Lung microvascular endothelial cell (primary cell): ENCODE measurements at places on chromosomes 6 and 20.

GRCh38 chr6:64085126-64085525 lies 449.5 kb downstream of the PHF3 start:
- no peak for DNase-seq

DNA sequence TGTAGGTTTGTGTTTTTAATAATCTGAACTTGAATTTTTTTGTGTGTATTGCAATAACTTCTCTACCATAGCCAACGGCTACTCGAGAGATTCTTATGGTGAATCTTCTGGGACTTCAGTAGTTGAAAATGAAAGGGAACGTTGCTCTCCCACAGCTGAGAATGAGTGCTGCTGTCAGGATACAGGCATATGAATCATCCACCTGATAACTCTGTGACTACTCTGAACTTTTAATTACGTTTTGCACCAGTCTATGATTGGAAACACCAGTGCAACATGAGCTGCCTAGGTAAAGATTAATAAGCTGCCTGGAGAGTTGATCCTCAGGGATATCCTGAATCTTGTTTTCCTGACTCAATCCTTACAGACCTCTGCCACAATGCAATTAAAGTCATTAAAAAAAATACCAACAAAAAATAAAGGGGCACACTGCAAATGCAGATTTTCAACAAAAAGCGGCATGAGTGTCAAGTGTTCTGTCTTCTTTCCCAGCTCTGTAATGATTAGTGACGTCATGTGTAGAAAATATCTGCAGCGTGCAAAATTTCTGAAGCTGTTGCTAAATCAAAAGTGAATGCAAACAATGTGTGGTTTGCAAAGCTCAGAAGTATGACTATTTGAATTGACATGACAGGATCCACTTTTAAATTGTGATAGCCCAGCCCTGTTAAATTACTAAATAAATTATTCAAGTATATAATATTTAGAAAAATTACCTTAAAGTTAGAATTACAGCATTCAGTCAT lies 432.2 kb downstream of the HTR1B start:
- DNase-seq = peak; percentile 23

DNA sequence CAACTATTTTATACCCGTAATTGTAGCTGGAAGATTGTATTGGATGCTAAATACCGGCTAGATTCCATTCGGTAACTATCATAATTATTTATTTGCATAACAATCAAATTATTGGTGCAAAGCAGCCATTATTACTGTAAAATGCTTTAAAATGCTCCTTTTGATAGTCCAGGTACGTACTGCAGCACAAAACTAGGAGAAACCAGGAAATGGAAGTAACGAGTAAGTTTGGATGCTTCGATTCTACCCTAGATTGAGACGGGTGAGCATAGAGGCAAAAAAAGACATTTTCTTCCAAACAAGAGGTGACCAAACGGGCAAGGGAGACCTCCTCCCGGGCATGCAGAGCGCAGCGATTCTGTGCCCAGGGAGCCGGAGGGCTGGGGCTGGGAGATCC lies 469 bp upstream of the XRN2 start:
- DNase-seq = no peak

GRCh38 chr6:23414051-23414445 lies 712.0 kb upstream of the NRSN1 start:
- peak; percentile 97 for DNase-seq

GRCh38 chr20:63681609-63682142 lies 14.8 kb upstream of the TNFRSF6B start:
- DNase-seq = no peak

DNA sequence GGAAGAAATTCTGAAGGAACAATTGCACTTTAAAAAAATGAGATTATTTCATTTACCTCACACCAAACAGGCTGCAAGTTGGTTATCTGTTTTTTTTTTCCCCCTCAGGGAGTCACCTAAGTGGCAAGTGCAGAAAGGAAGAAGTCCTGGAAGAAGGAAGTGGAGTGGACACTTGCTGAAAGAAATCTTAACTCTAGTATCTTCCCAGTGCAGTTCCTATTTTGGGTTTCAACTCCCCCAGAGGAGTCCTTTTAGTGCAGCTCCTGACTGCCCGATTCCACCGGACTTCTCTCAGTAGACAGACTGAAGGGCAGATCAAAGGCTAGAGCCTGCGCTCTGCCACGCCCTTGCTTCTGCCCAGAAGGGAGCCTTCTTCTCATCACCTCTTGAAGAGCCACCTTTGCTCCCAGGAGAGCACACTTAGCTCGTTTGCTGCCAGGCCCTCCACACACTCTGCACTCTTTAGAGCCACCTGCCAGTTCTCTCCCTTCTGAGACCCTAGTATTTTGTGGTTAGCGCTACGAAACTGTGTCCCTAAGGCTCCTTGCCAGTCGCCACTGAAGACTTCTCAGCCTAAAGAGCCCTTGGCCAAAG lies 4.9 kb downstream of the MTCL3 start:
- DNase-seq = no peak

GRCh38 chr6:116450769-116451740 lies 10.1 kb upstream of the CALHM6 start:
- DNase-seq = no peak

DNA sequence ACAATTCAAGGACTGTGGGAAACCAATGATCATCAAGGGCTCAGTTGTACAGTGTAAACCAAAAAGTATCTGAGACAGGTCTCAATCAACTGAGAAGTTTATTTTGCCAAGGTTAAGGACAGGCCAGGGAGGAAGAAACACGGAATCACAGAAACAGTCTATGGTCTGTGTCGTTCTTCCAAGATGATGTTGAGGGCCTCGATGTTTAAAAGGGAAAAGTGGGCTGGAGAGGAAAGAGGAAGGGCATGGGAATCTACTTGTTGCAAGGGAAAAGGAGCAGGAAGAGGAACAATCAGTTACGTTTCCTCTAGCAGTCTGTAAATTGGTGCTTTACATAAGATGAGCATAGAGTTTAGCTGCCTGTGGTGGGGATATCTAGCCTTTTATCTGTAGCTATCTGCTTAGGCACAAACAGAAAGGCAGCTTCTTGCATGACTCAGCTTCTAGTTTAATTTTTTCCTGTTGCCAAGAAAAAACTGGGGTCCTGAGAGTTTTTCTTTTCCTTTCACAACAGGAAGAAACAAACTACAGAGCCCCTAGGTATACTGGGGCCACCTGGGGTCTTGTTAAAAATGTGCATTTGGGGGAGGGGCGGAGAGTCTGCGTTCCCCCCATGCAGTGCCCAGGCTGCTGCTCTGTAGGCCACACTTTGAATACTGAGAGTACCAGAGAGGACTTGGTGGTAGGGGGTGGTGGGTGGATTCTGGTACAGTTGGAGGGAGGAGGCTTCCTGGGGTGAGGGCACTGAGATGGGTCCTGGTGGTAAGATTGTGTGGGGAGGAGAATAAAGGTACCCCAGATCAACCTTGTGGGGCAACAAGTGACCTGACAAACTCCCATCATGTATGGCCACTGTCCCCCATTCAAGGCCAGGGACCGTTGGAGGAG lies 35.3 kb upstream of the EZR start:
- DNase-seq = peak; percentile 60

GRCh38 chr20:44587035-44587980 lies 4.9 kb downstream of the PKIG start:
- no peak for DNase-seq

- DNase-seq = no peak
These were observed 119.7 kb downstream of the GRIK2 start for GRCh38 chr6:101513181-101513580.

- peak; percentile 52 for DNase-seq
These were observed 1.4 kb downstream of the FYN start for GRCh38 chr6:111871725-111872400.

DNA sequence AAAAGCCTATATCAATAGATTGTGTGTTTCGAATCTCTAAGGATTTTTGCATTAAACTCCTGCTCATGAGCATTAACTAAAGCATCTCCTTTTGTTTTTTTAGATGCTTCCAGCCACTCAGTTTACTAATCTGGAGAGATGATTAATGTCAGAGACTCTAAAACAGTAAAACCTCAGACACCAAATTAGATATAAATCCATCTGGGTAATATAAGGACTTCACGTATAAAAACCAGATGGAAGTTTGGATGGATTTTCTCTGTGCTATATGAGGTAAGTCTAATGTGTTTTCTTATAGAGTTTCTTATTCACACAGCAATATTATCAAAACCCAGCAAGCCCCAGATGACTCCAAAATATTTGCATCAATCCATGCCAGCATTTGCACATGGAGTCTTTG lies 137.2 kb downstream of the SYNE1 start:
- DNase-seq = no peak

- DNase-seq = no peak
These were observed 85.1 kb downstream of the PDE7B start for GRCh38 chr6:135936606-135937005.

- no peak for DNase-seq
These were observed 37.9 kb upstream of the PNRC1 start for GRCh38 chr6:89042664-89043063.

DNA sequence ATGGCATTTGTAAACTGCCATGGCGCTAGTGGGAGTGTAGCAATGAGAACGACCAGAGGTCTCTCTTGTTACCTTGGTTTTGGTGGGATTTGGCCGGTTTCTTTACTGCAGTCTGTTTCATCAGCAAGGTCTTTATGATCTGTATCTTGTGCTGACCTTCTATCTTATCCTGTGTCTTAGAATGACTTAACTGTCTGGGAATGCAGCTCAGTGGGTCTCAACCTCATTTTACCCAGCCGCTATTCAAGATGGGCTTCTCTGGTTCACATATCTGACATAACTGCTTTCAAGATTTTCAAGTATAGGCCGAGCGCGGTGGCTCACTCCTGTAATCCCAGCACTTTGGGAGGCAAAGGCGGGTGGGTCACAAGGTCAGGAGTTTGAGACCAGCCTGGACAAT lies 1.9 kb upstream of the SFT2D1 start:
- no peak for DNase-seq

DNA sequence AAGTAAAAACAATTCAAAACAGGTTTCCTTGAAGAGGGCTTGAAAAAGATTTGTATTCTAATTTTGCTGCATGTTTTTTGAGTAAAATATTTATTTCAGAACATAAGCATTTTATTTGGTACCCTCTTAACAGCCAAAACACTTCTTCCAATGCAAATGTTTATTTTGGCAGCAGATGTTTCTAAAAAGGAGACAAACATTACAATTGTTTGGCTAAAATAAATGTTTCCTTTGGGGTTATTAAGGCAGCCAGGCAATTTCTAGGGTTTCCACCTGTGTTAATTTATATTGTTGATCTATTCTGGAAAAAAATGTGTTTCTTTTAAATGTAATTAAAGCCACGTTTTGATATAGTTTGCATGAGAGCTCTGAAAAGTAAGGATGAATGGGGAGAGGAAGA lies 56.6 kb downstream of the ARID1B start:
- DNase-seq = no peak

GRCh38 chr6:28810659-28811053 lies 113.1 kb downstream of the TRIM27 start:
- DNase-seq = no peak

DNA sequence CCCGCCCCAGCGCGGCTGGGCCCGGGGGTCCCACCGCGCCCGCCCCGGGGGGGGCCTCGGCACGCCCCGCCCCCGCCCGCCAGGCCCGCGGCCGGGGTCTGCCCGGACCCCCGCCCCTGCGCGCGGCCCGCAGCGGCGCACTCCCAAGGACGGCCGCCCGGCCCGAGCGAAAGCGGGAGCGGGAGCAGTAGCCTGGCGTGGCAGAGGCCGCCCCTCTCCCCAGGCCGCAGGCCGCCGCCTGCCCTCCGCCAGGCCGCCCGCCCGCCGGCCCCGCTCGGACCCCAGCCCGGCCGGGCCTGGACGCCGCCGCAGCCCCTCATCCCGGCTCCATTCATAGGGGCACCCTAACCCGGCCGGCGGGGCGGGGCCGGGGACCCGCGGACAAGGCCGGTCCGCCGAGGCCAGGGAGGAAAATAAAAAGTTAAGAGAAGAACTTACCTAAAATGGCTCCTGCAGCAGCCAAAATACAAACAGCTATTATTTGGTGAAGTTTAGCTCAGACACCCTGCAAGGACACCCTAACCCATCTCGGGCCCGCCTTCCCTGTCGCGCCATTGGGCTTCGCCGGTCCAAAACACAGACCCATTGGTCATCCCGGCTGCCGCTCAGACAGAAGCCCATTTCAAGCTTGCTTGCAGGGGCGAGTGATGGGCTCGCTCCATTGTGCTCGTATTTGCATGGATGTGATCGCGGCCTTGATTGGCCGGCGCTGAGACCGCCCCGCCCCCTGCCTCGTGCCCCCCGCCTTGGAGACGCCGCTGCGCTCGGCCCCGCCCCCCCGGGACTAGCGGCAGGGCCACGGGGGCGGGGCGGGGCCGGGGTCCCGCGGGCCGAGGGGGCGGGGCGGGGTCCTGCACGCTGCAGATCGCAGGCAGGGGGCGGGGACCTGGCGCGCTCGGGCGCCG lies at the start of gene CHD6:
CHD6 (minus strand) TSS at position 476 of the 905 bp plus-strand sequence. CDS start 67,040 bp downstream, outside the sequence.
- peak; percentile 100 for DNase-seq

GRCh38 chr6:157323255-157323965 lies at the start of gene TMEM242:
TSS of gene TMEM242 (minus strand) at chr6:157323519. CDS start at chr6:157323499, 20 bp downstream.
- peak; percentile 97 for DNase-seq

DNA sequence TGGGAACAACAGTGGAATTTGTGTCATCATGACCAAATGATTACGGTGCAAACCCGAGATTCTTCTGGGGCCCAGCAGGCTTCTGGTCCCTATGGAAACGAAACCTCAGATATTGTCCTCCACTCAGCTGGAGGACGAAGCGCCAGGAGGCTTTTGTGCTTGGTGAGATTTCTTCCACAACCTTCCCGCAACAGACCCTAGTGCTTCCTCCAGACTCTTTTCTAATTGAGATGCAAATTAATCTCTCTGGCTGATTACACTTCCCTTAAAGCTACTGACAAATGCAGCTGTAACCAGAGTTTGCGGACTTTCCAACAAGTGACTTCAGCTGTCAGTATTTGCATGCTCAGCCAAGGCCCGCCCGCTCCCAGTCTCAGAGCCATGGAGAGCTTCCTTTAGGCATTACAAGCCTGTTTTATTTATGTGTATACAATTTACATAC lies 96.0 kb downstream of the INSM1 start:
- DNase-seq = no peak

DNA sequence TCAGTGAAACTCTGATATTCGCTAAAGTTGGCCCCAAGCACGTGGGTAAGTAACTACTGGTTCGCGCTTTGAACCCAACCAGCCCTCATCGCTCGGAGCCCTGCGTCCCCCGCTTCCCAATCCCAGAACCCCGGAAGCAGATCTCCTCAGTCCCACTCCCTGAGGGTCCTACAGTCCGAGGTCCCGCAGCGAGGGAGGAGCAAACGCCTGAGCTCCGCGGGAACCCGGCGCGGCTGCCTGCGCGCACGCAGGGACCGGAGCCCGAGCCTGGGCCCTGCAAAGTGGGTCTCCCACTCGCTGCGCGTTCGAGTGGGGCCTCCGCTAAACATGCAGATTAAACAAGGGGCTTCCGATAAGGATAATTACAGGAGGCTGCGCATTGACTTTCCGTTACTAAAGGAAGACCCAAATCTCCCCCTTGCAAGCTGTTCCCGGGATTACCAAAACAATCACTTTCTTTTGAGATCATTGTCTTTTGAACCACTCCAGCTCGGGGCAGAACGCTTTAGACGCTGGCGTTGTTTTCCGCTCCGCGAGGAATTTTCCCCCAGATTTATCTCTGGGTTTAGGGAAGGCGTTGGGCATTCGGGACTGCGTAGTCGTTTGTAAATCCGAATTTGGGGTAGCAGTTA lies 1.3 kb upstream of the VSX1 start:
- DNase-seq = no peak

- no peak for DNase-seq
These were observed 78.2 kb upstream of the CST7 start for GRCh38 chr20:24870881-24871280.
